ENCODE measurements at places on chromosomes 4 and X.

GRCh38 chr4:184846531-184846930 lies 20.8 kb upstream of the ACSL1 start:
- DNase-seq = no peak

DNA sequence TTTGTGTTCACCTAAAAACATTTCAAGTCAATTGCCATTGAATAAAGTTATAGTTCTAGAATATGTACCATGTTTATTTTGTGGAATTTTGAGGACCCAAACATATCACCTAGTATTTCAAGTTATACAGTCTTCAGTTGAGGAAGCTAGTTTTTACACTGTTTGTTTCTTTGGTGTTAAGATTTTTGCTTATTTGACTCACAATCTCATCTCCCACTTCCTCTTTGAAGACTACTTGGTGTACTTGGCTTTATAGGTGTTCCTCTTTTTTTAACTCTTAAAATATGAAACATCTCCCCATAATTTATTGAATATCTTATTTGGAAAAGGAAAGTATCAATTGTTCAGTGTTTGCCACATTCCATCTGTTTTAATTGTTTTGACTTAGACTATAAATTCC lies 675.4 kb downstream of the RAPGEF2 start:
- DNase-seq = no peak

- DNase-seq = peak; percentile 8
Measured at GRCh38 chr4:173270312-173271027, 63.7 kb downstream of the HMGB2 start.

- peak; percentile 8 for DNase-seq
Measured at GRCh38 chrX:16445166-16445752, 204.7 kb upstream of the S100G start.

DNA sequence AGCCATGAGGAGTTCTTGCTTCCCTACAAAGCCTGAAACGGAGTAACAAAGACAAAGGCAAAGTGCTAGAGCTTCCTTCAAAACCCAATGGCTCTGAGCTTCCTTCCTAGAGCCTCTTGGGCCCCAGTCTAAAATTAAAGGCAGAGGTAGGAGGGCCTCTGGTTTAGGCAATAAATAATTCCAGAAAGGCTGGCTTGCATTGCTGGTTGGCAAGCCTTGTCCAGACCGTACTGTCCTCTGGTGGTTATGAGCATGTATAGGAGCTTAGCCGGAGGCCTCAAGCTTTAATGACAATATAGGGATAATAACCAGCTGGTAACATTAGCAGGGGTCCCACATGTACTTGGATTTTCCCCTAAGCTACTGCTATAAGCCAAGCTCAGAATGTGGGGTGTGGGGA lies 237.3 kb downstream of the AR start:
- no peak for DNase-seq

DNA sequence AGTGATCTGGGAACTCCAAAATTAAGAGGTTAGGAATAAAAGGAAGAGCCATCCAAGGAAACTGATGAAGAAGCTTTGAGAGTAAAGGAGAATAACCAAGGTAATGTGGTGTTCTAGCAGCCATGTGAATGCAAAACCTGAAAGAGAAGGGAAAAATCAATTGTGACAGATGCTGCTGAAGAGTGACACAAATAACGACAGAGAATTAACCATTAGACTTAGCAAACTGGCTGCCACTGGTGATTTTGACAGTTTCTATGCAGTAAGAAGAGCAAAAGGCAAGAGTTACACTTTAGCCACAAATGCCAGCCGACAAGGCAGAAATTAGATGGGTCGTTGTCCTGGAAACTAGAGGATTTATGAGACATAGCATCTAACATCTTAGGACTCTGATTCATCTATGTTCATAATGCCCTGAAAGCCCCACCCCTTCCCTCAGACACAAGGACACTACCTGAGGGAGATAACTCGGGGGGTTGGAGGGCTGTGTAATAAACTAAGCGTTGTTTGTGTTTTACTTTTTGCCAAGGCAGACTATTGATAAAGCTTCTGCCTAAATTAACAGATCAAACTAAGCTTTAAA lies 13.0 kb upstream of the TMEM144 start:
- no peak for DNase-seq

DNA sequence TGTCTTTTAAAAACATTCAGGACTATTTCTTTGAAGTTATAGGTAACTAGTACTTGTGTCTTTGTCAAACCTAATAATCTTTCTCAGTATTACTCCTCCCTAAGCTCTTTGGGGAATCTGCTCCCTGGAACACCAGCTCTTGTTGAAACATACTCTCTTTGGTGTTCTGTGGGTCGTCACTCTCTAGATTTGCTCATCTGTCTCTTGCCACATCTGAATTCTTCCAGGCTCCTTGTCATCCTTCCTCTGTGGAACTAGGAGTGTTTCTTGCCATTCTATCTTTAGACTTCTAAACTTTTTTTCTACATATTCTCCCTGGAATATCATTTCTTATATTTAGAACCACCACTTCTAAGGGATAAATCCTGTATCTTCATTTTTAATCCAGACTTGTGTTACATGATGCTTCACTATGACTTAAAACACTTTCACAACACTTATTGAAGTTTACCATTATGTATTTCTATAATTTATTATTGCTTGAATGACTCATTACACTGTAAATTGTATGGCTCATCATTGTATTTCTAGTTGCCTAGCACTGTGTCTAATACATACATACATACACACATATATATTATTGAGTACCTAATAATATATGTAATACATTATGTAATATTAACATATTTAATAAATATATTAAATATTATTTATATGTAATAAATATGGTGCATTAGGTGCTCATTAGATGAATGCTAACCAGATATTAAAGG lies 186.1 kb downstream of the TMA16 start:
- DNase-seq = no peak

DNA sequence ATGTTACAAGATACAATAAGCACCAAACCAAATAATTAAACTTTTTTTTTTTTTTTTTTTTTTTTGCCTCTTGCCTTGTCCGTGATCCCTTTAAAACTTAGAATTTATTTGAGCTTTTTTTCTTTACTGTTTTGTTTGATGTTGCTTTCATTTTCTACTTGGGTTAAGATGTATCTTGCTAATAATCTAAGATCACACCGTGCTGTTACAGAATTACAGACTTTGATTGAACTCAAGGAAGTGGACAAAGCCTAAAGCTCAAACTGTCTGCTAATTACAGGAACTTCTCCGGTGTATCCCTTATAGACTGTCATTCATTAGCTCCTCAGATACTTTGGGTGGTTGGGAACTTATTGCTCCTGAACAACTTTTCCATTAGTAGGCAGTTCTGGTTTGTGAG lies 26.5 kb downstream of the STIM2 start:
- DNase-seq = no peak

DNA sequence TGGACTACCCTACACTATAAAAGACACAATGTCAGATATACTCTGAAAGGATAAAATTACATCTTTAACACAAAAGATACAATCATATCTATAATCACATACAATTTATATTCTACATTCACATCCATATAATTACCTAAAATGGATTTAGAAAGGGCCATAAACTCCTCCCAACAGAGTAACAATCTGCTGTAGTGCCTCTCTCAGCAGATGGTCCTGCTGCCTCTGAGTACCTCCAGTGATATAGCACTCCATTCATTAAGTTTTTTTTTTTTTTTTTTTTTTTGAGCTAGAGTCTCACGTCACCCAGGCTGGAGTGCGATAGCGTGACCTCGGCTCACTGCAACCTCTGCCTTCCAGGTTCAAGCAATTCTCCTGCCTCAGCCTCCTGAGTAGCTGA lies 7.4 kb downstream of the ANKRD37 start:
- DNase-seq = no peak

GRCh38 chrX:70292788-70293187 lies 2.9 kb downstream of the KIF4A start:
- DNase-seq = no peak

DNA sequence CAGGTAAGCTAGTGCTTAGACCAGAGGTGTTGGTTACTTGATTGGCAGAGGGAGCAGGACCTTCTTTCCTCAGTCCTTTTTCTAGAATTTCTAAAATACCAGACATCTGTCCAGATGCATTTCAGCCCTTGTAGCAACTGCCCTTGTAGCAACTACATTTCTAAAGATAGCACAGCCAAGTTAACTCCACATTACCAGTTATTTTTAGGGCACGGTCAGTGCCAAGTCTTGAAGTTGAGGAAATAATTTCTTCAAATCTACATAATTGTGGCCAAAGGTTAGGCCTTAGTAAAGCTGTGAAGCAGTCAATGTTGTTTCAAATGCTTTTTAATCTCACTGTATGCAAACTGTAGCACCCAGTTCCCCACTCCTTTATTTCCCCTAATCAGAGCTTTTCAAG lies 62.9 kb downstream of the MID1IP1 start:
- DNase-seq = no peak

- DNase-seq = no peak
Measured at GRCh38 chr4:87037671-87038334, 103.0 kb downstream of the AFF1 start.
